ENCODE measurements at places on chromosomes 3 and 15.

DNA sequence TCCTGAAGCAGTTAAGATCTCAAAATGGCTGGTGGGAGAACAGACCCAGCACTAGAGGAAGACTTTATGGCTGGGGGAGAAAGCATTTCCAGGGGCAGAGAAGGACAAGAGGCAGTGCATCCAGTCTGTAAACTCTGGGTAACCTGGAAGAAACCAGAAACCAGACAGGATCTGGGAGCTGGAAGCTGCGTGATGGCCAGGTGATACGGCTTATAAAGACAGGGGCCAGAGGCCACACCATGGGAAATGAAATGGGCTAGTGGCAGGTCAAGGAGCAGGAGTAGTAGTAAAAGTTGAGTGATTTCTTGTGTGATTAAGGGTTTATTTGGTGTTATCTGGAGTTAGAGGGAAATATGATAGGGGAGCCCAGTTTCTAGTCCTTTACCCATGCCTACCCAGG, 144.7 kb upstream of the ARRDC4 start:
- DNase-seq: no peak

DNA sequence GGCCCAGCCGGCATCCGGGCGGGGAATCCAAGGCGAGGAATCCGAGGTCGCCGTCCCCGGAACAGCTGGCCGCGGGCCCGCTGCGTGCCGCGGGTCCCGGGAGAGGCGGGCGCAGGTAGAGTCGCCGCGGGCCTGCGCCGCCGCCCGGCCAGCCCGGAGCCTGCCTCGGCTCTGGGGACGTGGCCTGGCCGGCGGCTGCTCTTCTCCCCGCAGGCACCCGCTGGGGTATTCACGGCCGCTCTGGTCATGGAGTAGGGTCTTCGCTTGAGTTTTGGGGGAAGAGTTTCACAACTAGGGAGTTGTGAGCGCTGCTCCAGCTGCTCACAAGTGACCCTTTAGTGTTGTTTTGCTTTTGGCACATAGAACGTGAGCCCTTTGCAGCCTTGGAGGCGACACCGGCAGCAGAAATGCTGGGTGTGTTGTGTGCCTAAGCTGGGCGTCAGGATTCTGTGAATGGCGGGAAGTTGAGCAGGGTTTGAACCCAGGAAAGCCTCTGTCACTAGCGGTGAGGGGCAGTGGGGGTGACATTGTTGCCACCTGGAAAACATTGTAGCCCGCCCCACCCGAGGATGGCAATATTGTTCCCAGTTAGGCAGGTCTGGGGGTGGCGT, 4.0 kb downstream of the TRIM71 start:
- no peak for DNase-seq

DNA sequence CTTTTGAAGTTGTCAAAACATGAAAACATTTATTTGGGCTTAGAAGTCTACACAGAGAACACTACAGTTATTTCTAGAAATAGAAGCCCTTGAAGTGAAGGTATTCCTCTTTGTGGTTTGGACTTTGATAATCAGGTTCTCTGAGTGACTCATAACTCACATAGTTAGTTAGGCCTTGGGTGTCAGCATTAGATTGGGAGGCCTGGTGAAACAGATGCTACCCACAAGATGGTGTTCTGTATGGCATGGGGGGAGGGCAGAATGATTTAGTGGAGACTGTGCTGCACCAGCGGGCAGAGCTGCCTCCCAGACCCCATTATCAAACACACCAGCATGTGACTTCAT, 108.9 kb upstream of the ETV5 start:
- no peak for DNase-seq

DNA sequence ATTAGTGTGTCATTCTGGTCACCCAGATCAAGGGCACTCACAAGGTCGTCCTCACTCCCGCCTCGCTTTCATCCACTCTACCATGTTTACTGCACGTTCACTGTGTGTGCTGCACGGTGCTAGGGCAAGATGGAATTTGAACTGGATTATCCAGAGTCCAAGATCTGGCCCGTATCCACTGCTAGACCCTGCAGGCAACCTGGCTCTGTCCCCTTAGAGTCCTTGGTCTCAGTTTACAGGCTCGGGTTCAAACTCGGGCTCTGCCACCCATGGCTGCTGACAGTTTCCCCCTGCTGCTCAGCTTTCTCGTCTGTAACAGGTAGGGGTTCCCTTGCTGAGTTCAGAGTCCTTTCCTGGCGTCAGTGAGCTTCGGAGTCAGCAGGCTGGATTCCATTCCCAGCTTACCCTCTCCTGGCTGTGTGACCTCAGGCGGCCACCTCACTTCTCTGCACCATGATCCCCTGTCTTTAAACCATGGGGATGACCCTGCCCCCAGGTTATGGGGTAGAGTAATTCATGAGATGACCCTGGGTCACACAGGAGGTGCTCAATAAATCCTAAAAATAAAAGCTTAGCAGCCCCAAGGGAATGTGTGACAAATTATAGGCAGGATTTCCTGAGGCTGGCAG, 79.6 kb upstream of the SLC6A6 start:
- no peak for DNase-seq

GRCh38 chr3:164812042-164812441, 266.3 kb downstream of the SI start:
- no peak for DNase-seq

DNA sequence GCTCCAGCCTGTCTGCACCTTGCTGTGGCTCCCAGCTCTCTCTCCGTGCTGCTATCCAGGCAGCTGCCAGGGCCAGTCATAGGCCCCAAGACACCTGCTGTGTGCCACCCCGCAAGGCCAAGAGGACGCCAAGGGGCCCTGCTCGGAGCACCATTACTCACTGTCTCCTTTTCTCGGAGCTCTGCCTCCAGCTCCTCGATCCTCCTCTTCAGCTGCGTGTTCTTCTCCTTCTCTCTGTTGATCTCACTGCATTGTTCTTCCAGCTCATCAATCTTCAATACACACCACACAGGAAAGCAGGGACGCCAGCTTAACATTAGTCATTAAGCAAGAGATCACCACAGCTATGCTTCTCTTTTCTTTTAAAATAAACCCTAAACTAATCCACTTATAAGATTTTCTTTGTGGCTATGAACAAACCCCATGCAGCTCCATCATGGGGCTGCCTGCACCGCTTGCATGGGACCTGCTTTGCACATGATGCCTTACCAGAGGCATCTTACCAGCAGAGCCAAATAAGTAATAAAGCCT, 42.6 kb downstream of the WHAMM start:
- peak; percentile 91 for DNase-seq

DNA sequence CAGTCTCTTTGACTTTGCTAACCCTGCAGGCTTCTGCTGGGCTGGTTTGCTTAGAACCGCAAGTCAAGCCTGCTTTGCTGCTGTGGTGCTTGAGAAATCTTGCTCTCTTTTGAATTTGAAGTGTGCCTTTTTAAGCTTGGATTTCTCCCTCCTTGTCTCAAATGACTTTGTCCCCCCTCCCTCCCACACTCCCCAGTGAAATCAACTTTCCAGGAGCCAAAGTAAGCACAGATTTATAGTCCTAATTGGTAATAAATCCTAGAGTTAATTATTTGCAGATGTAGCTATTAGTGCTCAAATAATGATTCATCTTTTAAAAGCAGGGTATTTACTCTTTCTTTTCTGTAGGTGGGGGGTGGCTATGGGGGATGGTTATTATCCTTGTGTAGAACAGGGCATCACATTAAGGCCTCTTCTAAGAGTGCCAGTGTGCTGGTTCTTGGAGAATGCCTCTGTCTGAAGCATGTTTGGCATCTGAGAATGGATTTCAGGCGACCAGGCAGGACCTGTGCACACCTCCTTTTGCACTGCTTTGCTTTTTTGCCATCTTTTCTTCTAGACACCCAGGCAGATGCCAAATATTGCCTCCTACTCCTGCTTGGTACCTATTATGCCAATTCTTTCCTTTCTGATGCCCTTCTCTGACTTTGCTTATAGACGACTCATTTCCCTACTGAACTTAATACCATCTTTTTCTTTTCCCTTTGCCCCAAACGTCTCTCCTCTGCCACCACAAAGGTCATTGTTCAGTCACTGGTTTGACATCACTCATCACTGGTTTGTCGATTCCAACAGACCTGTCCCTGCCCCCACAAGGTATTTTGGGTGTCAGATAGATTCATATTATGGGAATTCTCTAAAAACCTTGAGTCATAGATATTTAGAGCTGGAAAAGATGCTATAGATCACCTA, 50.7 kb downstream of the CLDN11 start:
- DNase-seq: no peak

DNA sequence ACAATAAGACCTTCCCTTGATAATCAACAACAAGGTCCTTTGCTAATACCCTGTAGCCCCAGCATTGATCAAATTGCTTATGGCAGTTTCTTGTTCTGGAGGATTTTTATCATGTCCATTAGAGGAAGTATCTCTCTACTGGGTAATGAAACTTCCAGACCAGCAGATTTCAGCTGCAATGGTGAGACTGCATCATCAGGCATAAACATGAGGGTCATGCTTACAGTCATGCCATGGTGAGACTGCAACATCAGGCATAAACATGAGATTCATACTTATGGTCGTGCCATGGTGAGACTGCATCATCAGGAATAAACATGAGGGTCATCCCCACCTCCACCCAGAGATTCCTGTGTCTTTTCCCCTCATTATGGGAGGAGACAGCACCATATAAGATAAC, 129.0 kb upstream of the LIPC start:
- no peak for DNase-seq
